ENCODE measurements at places on chromosomes 1 and 21.

DNA sequence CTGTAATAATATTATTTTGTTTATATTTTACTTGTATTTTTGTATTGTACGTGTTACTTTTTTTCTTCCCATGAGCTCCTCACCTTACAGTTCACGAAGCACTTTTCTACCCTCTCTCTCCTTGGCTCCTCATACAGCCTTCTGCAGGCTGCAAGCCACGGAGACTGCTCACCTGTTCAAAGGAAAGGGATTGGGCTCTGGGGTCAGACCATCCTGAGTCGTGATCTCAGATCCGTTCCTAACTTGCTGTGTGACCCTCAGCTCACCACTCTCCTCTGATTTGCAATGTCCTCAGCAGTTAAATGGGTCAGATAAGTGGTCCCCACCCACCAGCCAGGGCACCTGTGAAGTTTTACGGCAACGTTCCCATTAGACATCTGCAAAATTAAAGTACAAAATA, 54.1 kb downstream of the VWA5B1 start:
- H3K4me3 ChIP-seq, result no peak overlapping the region
- no peaks in the 10 kb centered on the region for H3K4me1 ChIP-seq
- H3K36me3 ChIP-seq, result no peaks in the 10 kb centered on the region
- DNase-seq, result no peak
- H3K27ac ChIP-seq, result no peak overlapping the region
- peaks cover 88% of the 10 kb centered on the region for H3K27me3 ChIP-seq

DNA sequence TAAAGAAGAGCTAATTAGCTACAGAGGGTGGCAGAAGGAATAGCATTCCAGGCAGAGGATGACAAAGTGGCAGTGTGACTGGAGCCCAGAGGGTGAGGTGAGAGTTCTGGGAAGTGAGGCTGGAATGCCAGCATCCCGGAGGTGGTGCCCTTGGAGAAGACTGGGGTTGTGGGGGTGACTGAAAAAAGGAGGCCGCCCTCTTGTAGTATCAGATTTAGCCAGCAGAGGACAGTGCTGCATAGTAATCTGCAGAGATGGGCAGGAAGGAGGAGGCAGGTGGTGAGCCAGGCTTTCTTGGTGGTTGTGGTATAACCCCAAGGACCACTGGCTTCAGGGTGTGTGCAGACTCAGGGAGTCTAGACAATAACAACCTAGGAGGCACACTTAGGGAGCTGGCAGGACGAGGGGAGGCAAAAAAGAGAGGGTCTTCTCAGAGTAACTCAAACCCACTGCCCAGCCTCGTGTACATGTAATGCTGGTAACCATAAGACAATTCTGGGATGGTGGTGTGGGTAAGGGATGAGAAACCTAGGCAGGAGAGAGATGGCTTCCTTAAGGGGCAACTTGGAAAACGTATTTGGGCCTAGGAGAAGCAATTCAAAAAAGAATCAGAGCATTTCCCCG, 30.5 kb downstream of the MROH7 start:
- H3K4me1 ChIP-seq, result no peaks in the 10 kb centered on the region
- H3K36me3 ChIP-seq, result no peaks in the 10 kb centered on the region
- H3K27ac ChIP-seq, result no peak overlapping the region
- H3K4me3 ChIP-seq, result no peak overlapping the region
- DNase-seq, result peak; percentile 56
- no peaks in the 10 kb centered on the region for H3K27me3 ChIP-seq

DNA sequence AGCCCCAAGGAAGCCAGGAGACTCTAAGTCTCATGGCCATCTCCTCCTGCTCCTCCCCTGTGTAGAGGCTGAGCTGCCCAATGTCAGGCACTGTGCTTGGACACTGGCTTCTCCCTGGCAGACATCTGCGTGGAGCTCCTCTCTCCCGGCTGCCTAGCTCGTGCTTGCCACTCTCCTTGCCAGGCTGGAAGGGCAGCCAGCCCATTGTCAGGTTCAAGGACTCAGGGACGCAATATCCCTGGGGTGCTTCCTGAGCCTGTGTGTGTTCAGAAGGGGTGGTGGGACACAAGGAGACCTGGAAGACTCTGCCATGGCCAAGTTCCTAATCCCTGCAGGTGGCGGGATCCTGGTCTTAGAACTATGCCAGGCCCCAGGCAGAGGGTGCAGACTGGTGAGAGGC, 65.4 kb upstream of the PARP1 start:
- no peaks in the 10 kb centered on the region for H3K4me1 ChIP-seq
- no peaks in the 10 kb centered on the region for H3K27me3 ChIP-seq
- no peak overlapping the region for H3K27ac ChIP-seq
- H3K4me3 ChIP-seq, result no peak overlapping the region
- no peaks in the 10 kb centered on the region for H3K36me3 ChIP-seq
- no peak for DNase-seq

DNA sequence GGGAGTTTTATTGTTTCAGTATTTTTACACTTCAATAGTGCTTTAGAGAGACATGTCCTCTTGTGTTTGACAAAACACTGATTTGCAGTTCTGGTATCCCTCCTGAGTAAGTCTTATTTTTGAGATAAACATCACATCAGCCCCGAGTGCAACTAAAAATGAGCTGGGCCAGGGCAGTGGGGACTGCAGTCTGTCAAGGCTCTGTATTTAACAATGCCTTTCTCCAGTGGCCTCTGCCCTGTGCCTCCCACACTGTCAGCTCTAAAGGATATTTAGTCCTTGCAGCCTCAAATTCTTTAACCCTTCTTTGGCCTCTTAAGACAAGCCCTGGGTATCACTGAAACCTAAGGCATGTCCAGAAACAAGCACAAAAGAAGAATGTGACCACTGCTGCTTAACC, 160.6 kb downstream of the ST6GALNAC5 start:
- H3K27me3 ChIP-seq, result no peaks in the 10 kb centered on the region
- H3K4me3 ChIP-seq, result no peak overlapping the region
- H3K27ac ChIP-seq, result no peak overlapping the region
- H3K36me3 ChIP-seq, result no peaks in the 10 kb centered on the region
- no peaks in the 10 kb centered on the region for H3K4me1 ChIP-seq
- no peak for DNase-seq

- H3K27me3 ChIP-seq, result no peaks in the 10 kb centered on the region
- no peak overlapping the region for H3K27ac ChIP-seq
- no peak overlapping the region for H3K4me3 ChIP-seq
- peaks cover 8% of the 10 kb centered on the region for H3K4me1 ChIP-seq
- no peak for DNase-seq
These were observed 10.8 kb downstream of the IL24 start for GRCh38 chr1:206908038-206908437.

DNA sequence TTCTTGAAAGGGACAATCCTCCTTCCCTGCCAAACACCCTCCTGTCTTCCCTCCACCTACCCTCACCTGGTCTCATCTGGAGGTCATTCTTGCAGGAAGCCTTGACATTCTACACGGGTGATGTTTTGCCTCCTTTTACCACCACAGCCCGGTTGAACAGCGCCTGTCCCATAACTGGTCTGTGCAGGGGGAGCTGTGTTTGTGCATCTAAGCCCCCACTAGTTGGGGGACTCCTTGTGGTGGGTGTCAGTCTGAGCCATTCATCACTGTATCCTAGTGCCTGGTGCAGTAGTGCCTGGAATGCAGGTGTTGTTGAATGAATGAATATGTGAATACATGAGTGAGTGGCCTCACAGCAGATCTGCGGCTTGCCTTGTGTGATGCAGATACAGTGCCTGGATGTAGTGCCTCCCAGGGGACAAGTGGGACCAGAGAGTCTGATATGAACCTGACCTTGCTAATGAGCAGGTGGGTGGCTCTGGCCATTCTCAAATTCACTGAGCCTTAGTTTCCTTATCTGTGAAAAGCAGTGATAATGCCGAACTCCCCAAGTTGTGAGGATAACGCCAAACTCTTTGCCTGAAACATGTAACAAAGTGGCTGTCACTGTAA, 79.8 kb downstream of the OMA1 start:
- no peaks in the 10 kb centered on the region for H3K4me1 ChIP-seq
- no peak overlapping the region for H3K4me3 ChIP-seq
- H3K27me3 ChIP-seq, result no peaks in the 10 kb centered on the region
- no peak overlapping the region for H3K27ac ChIP-seq

- H3K4me1 ChIP-seq, result no peaks in the 10 kb centered on the region
- H3K36me3 ChIP-seq, result no peaks in the 10 kb centered on the region
- no peak for DNase-seq
- no peaks in the 10 kb centered on the region for H3K27me3 ChIP-seq
- H3K4me3 ChIP-seq, result no peak overlapping the region
- no peak overlapping the region for H3K27ac ChIP-seq
These were observed 73.1 kb downstream of the KIF1B start for GRCh38 chr1:10283318-10283984.

DNA sequence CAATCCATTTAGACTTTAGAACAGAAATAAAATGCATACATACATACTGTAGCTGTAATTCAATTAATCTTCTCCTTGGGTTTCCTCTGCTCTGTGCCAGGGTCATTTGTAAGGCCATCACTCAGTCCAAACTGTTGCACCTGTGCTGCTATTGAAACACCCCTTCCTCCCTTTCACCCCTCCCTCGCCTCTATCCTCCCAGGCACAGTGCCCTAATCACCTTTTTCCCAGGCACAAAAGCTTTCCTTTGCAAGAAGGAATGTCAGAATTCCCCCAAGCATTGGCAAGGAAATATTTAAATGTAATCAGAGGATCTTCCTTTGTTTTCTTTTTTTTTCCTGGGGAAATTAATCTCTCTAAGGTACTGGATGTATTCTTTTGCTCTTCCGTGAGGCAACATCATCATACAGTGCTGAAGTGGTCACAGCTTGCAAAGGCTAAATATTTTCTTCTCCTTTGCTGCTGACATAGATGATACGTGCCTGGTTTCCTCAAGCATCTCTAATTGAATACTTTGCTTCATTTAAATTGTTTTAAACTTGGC, 339.3 kb upstream of the NR5A2 start:
- no peak overlapping the region for H3K27ac ChIP-seq
- H3K4me3 ChIP-seq, result no peak overlapping the region
- no peaks in the 10 kb centered on the region for H3K36me3 ChIP-seq
- H3K27me3 ChIP-seq, result no peaks in the 10 kb centered on the region
- H3K4me1 ChIP-seq, result no peaks in the 10 kb centered on the region
- DNase-seq, result no peak

- no peak for DNase-seq
- H3K27ac ChIP-seq, result no peak overlapping the region
- H3K36me3 ChIP-seq, result no peaks in the 10 kb centered on the region
- no peak overlapping the region for H3K4me3 ChIP-seq
These were observed 77.5 kb upstream of the KCNK2 start for GRCh38 chr1:215005078-215005477.

DNA sequence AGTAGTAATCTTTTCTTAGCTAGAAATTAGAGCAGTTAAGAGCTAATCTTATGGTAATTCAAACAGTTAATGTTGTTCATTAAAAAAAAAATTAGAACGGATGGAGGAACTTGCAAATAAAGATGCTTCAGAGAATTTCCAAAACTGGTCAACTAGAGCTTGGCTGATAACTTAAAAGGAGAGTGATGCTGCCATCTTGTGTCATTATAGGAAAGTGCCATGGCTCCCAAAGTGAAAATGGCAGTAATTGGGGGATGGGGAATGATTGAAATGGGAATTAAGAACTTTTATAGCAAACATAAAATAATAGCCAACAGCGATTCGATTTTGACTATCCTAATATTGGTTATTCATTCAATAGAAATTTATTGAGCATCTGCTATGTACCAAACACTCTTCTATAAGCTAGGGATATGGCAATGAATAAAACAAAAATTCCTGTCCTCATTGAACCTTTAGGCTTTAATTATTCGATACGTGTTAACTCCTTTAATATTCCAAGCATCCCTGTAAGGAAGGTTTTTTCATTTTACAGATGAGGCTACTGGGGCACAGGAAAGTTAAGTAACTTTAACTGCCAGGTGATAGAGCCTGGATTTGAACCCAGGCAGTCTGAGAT, 5.7 kb upstream of the PLPP3 start:
- DNase-seq, result peak; percentile 50
- H3K36me3 ChIP-seq, result no peaks in the 10 kb centered on the region
- no peak overlapping the region for H3K4me3 ChIP-seq
- H3K27me3 ChIP-seq, result peaks cover 3% of the 10 kb centered on the region

- no peaks in the 10 kb centered on the region for H3K27me3 ChIP-seq
- no peak overlapping the region for H3K4me3 ChIP-seq
- H3K4me1 ChIP-seq, result no peaks in the 10 kb centered on the region
- H3K36me3 ChIP-seq, result no peaks in the 10 kb centered on the region
- no peak overlapping the region for H3K27ac ChIP-seq
- peak; percentile 43 for DNase-seq
These were observed 57.4 kb upstream of the TARS2 start for GRCh38 chr1:150429805-150430204.

DNA sequence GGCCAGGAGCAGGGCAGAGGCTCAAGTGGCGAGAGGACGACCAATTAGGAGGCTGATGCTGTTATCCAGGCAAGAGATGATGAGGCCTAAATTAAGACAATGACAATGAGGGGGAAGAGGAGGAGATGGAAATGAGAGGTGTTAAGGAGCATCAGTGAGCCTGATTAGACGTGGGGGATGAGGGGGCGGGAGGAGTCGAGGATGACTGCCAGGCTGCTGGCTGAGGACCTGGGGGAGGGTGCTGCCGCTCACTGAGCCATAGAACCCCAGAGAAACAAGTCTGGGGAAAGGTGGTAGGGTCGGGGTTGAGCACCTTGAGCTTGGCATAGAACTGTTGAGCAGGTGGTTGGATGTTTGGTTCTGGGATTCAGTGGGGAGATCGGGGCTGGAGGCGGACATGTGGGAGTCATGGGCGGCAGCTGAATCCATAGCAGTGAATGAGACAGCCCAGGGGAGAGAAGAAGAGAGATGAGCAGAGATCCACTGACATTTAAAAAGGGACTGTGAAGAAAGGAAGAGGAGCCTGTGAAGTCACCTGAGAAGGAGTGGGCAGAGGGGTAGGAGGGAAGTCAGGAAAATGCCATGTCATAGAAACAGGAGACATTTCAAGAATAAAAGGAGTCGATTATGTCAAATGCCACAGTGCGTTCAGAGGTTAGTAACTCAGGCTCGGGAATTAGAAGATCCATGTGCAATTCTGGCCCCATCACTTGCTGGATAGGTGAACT, 28.5 kb downstream of the DLGAP3 start:
- no peaks in the 10 kb centered on the region for H3K36me3 ChIP-seq
- no peak for DNase-seq
- H3K27me3 ChIP-seq, result peaks cover 72% of the 10 kb centered on the region
- no peak overlapping the region for H3K27ac ChIP-seq
- H3K4me3 ChIP-seq, result no peak overlapping the region
- H3K4me1 ChIP-seq, result no peaks in the 10 kb centered on the region

All from MM.1S (cell line).